Brain (organoid and tissue), 16 donors: ENCODE measurements at places on chromosomes 7 and 10. TPM values are rescaled to one million over a fixed set of nuclear protein-coding genes. Genes with fewer than 3 reads are reported as not detected.

GCK gene
- polyA plus RNA-seq = 41.6 TPM

WEE2 gene
- not detected for polyA plus RNA-seq

OPN1SW gene
- polyA plus RNA-seq = not detected

TMEM130 gene
- polyA plus RNA-seq = 62.5 TPM

TMEM213 gene
- not detected for polyA plus RNA-seq

STAG3 gene
- polyA plus RNA-seq = 8.9 TPM

SPAG6 gene
- 16.3 TPM for polyA plus RNA-seq

DRGX gene
- polyA plus RNA-seq = 0.12 TPM

PTPRZ1 gene
- polyA plus RNA-seq = 26.3 TPM

SEMA3E gene
- polyA plus RNA-seq = 0.31 TPM

IL15RA gene
- 2.4 TPM for polyA plus RNA-seq

SGMS1 gene
- polyA plus RNA-seq = 8.2 TPM

URGCP gene
- polyA plus RNA-seq = 19.8 TPM

CALHM3 gene
- not detected for polyA plus RNA-seq

PNLIPRP3 gene
- polyA plus RNA-seq = not detected

CNPY1 gene
- 0.97 TPM for polyA plus RNA-seq

CPED1 gene
- polyA plus RNA-seq = 0.22 TPM
